Panc1 (cell line): ENCODE measurements at places on chromosomes 6 and 20.

DNA sequence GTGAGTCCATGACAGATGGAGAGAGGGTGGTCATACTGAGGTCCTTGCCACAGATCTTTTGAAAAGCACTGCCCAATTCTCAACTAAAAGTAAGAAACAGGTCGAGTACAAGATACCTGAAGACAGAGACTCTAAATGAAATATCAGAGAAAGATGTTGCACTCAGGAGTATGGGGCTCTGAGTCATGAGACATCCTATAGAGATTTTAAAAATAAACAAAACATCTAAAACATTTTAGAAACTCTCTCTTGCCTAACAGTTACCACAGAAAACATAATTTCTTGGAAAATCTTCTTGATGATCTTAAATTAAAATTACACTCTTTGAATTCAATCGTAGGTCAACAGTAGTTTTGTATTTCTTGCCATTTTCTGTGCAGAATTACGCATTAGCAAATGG, 348.9 kb upstream of the MARCKS start:
- DNase-seq = no peak

DNA sequence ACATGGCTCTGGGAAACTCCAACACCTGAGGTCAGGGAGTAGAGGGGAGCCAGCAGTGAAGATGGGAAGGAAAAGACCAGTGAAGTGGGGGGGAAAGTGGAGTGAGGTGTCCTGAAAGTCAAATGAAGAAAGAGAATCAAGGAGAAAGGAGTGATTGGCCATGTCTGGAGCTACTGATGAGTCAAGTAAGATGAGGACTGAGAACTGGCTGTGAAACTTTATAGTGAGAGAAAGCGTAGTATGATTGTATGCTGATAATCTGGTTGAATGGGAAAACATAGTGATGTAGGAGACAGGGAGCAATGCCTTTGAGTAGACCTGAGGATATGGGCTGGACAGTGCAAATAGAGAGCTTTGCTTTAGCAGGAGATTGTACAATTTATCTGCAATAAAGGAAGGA, 183.6 kb upstream of the GMDS start:
- no peak for DNase-seq

- DNase-seq = no peak
Observed at GRCh38 chr6:110629153-110629552, 152.7 kb upstream of the SLC22A16 start.

DNA sequence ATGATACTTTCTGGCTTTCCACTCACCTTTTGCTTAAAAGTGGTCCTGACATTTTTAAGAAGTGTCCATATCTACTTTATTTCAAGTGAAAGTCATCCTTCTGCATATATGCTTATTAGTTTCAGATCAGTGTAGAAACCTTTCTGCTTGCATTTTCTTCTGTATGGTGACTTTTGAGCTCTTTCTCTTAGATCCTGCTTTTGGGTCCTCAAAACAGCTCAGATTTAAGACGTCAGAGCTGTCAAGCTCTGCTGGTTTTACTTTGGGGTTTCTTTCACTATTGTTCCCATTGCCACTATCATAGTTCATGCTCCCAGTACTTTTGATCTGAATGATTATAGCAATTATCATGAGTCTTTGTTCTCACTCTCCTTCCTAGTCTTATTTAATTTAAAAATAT, 41.7 kb downstream of the BCKDHB start:
- DNase-seq = no peak

GRCh38 chr6:75436869-75437268, 56.7 kb downstream of the FILIP1 start:
- DNase-seq = no peak

DNA sequence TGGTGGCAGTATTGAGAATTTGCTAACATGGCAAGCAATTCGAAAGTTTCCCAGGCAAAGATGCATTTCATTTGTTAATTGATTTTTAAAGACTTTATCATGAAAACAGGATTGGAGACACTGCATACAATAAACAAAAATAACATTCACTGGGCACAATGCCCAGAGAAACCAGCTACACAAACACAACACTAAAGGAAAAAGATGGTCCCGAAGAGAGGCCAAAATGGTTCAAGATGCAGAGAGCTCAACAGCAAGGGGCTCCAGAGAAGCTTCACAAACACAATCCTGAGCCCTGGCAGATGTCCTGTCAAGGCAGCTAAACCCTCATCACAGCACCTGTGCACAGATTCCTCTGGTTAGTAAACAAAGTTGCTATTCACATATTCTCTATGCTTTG, 79.3 kb downstream of the INSM1 start:
- DNase-seq = no peak

DNA sequence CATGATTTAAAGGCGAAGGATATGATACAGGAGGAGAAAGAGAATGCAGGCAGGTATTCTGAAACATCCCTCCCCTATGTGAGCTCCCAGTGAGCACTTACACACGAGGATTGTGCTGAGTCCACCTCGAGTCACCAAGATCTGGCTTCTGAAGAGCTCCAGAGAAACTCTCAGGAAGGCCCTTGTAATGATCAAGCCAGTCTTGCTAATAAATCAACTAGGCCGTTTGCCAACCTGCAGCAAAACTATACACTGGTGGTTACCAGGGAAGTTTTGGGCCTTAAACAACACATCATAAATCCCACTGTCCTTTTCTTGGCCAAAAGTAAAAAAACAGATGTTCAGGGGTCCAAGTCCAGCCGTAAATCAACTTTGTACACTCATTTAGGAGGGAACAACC, 79.2 kb downstream of the STXBP5 start:
- no peak for DNase-seq

- no peak for DNase-seq
Observed at GRCh38 chr6:5936140-5936539, 70.6 kb downstream of the NRN1 start.

DNA sequence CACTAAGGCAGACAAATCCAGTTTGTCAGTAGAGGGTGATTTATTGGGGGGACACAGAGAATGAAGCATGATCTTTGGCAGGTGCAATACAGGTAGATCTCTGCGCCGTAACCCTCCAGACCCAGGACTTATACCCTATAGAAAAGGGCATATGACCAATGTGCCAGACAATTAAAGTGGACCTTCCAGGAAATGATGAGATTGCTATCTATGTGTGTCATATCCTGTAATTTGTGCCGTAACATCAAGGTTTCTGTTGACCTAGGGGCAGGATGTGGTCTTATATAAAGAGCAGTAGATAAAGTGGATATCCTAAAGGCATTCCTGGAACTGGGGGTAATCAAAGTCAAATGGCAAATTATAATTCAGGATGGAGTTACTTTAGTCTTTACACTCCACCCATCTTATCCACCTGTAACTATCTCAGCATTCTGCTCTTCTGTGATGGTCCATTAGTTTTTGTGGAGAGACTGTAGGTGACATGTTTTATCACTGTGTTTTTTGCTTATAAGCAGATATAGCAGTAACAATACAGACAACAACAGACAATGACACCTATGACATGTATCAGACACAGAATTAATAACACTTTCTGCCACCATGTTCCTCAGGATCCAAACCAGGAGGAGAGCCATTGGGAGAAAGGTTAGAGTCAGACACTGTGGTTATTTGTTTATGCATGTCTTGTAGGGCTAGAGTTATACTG, 43.1 kb upstream of the ZNF337 start:
- DNase-seq = peak; percentile 7

DNA sequence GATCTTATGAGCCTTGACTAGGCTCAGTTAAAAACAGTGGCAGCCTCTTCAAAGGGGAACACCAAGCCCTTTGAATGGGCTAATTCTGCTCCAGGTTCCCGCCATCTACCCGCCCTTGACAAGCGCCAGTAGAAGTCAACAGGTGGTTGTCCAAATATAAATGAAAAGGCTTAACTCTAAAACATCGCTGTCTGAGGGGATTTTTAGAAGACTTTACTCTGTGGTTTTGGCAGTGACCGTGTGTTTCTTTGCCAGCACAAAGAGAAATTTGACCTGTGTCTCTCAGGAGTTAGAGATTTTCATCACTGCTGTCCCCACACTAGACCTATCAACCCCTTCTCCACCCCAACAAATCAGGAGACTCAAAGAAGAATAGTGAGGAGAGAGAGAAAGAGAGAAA, 19.8 kb upstream of the SIM1 start:
- DNase-seq = no peak

GRCh38 chr20:10307359-10307735, 88.7 kb downstream of the SNAP25 start:
- DNase-seq = no peak

GRCh38 chr6:38646166-38646878, 6.6 kb upstream of the BTBD9 start:
- DNase-seq = no peak

DNA sequence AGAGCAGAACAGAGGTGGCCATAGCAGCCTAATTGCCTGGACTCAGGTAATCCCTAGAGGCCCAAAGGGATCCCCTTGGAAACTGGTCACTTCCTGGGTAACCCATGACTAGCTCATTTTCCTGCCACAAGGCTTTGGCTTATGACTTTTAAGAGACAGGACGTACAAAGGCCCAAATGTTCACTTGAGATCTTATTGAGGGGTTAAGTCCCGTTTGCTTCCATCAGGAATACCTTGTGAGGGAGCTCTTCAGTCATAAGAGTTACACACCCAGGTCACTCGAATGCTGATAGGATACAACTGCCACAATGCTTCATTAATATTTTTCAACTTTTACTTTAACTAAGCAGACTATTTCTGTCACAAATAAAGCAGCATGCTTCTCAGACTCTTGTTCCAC, 51.7 kb downstream of the TMEM170B start:
- no peak for DNase-seq

- no peak for DNase-seq
Observed at GRCh38 chr6:106886922-106887797, 87.4 kb downstream of the CD24 start.

DNA sequence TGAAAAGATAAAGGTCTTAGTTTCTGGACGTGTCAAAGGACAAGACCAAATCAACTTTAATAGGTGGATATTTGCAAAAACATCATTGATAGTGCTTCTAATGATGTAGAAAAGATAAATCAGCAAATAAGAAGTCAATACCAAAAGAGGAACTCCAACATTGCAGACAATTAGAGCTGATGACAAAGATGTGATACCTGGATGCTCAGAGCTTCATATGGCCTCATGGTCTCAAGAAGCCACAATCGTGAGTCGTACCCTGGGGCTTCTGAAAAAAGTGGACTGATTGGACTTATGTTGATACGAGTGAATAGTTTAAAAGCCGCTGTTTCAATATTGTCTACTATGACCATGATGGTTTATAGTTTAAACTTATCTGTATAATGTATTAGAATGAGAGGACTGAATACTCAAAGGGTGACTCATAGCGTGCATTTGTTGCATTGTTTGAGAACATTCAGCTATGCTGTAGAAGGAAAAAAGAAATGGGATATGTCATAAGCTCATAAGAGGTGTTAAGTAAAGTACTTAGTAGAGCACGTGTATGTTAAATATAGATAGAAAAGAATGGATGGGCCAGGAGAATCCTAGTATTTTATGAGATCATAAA, 54.6 kb upstream of the RIPOR2 start:
- no peak for DNase-seq

GRCh38 chr6:13355043-13355945, 27.0 kb upstream of the TBC1D7 start:
- DNase-seq = no peak

GRCh38 chr6:155143578-155144106, 120.2 kb upstream of the CLDN20 start:
- DNase-seq = no peak

GRCh38 chr20:49584418-49585382, 16.8 kb upstream of the PTGIS start:
- no peak for DNase-seq

DNA sequence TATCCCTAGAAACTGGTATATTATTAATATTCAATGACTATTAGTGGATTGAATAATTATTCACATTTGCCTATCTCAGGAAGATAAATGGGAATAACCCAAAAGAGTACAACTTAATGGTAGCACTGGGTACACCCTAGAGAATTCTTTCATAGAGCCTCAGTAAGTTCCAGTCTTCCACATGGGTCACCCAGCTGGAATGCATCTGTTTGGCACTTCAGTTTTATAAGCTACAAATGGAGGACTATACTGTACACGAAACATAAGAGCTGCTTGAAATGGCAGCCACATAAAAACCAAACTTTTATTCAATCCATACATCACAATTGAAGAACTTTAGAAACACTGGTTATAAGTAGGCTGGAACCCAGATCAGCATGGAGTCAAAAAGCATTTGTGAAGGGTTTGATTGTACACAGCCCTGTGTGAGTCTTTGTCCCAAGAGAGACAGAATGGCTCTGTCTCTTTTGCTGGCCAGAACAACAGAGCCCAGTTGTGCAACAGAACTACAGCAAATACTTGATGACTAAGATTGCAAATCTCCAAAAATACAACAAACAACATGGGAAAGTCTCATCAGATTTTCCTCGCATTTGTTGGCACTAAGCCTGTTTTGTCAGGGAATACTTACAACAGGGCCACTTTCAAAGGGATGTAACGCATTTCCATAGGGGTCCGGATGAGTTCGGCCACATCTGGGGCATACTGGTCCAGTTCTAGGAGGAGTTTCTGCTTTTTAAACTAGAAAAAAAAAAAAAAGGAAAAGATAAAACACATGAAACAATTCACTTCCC, 39.5 kb downstream of the PIGU start:
- no peak for DNase-seq

DNA sequence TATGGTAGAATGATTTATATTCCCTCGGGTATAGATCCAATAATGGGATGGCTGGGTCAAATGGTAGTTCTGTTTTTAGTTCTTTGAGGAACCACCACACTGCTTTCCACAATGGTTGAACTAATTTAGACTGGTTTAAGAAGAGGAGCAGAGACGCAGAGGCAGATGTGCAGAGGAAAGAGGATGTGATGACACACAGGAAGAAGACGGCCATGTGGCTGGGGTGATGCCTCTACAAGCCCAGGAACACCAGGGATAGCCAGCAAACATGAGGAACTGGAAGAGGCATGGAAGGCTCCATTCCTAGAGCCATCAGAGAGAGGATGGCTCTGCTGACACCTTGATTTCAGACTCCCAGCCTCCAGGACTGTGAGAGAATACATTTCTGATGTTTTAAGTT, 218.3 kb upstream of the DTNBP1 start:
- DNase-seq = no peak

GRCh38 chr20:50353289-50353961, 156.8 kb upstream of the PTPN1 start:
- no peak for DNase-seq

DNA sequence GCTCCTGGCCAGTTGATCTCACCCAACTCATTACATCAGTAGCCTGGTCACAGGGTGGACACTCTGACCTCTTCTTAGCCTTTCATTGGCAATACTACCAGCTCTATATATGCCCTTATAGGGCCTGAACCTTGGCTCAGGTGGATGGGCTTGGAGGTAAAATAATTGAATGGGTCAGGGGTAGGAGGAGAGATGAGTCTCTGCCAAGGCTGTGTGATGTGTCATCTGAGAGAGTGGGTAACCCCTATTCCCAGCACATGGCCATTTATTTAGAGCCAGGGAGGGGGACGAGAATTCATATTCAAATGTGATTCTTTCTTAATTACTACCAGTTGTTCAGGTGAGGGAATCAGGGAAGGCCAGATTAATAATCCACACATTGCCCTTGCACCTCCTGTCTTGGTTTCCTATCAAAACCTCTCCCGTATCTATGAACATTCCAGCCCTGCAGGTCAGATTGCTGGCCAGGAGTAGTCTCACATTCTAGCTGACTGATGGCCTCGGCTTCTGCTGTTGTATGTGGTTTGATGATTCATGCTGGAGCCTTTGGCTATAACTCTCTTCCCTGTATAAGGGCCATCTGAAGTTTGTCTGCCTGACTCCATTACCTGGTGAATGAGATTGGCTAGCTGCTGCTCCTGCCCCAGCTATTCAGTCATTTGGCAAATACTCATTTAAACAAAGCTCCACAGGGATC, 13.4 kb downstream of the C20orf173 start:
- DNase-seq = peak; percentile 43

- no peak for DNase-seq
Observed at GRCh38 chr6:111604259-111605099, 1.2 kb downstream of the TRAF3IP2 start.
